Stimulated activated CD8-positive, alpha-beta memory T cell treated with anti-CD3 and anti-CD28 coated beads, Interleukin-12 subunit alpha, Interleukin-12 subunit beta, amount 100 ng/mL, for 4 hours (primary cell): ENCODE measurements at places on chromosomes 2 and 18.
A peak's percentile ranks its signal among the peaks of the same experiment; 100 is the strongest.

DNA sequence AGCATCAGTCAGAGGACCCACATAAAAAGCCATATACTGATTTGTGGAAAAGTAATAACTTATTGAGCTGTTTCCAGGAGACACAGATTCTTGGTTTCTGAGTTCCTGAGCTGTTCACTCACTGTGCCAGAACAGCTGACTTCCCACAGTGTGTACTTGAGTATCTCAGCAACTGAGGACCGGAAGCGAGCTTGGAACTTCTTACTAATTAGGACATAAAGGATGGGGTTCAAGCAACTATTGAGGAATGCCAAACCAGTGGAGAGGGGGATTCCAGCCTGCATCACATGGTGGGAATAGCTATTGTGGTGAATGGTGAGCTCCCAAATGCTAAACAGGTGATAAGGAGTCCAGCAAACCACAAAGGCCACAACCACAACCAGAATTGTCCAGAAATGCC, 16.4 kb downstream of the EEF1B2 start:
- no peak for DNase-seq

- DNase-seq = peak; percentile 38
Observed at GRCh38 chr18:11937874-11938478, 29.9 kb upstream of the MPPE1 start.

GRCh38 chr2:7844414-7844965, 837.4 kb upstream of the ID2 start:
- no peak for DNase-seq

GRCh38 chr2:21412944-21413443, 289.2 kb downstream of the TDRD15 start:
- DNase-seq = no peak

DNA sequence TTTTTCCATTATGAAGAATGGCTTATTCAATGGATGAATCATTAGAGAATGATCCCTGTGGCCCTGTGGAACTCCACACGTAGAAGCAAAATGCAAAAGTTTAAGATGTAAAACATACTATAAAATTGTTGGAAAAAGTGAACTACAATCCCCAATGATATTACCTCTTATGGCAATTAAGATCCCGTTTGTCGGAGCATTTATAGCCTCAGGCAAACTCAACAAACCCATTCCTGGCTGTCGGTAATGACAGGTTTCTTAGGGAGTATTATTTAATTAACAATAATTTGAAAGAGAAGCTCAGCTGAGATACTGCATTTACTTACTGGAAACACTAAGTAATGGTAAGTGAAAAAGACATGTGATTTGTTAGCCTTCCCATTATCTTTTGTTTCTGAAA, 138.3 kb downstream of the CDH20 start:
- DNase-seq = no peak

DNA sequence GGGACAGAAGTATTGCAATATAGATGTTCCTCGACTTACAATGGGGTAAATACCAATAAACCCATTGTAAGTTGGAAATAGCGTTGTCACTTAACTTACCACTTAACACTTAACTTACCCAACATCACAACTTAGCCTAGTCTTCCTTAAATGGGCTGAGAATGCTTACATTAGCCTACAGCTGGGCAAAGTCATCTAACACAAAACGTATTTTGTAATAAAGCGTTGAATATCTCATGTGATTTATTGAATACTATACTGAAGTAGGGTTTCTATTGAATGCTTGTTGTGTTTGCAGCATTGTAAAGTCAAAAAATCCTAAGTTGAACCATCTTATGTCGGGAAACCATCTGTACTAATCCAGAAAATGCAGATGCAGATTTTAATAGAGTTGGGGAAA, 23.6 kb downstream of the IL1R2 start:
- no peak for DNase-seq

- DNase-seq = no peak
Observed at GRCh38 chr18:46720521-46720920, 36.3 kb downstream of the ST8SIA5 start.

DNA sequence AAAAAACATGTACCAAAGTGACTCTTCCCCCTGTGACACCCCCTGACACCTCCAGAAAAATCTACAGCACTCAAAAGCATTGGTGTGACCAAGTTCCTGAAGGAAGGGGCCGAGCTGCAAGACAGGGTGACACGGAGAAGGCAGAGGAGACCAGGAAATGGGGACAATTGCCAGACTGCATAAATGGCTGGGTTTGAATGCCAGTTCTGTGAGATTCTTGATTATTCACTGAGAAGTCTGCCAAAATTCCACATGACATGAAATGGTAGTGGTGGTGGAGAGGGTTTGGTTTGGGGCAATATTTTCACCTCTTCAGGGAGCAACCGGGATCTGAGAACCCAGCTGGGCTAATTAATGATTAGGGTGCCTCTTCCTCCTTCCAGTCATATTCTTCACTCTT, 178.5 kb downstream of the ARL4C start:
- no peak for DNase-seq

- no peak for DNase-seq
Observed at GRCh38 chr18:74234326-74235171, 57.2 kb downstream of the CYB5A start.

DNA sequence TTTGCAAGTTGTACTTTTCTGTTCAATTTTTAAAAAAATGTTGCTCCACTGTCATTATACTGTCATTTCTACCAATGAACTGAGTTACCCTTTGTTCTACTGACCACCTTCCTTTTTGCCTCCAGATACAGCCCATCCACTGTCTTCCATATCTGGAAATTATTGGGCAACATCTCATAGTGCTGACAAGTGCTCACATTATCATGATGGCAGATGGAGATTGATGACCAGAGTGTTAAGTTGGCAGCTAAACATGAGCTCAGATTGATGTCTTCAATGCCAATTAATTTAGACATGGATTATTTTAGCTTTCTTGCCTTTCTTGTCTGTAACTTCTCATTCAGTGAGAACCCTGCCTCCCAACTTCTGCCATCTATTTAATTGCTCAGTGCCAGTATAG, 76.6 kb downstream of the KIAA1328 start:
- no peak for DNase-seq

DNA sequence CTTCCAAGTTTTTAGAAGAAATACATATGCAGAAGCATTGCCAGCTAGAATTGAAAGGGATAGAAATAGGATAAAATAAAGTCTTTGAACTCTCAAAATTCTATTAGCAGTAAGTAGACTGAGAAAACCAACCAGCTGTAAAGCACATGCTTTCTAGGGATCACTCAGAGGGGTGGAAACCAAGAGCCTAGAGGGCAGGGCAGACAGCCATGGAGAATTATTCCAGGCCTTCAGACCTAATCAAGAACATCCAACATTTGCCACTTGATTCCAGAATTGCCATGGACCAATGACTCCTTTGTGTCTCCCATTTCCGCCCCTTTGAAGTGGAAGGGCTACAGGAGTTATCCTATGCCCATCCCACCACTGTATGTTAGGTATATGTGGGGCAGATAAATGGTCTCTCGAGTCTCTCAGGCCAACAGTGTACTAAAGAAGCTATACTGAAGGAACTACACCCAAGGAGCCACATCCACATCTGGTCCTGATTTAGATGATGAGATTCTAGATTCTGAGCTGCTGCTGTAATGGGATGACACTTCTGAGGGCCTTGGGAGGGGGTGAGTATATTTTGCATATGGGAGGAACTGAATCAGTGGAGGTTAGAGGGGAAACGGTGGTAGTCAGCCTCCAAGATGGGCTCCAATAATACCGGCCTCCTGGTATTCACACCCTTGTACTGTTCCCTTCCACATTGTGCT, 4.0 kb downstream of the FARSB start:
- no peak for DNase-seq

GRCh38 chr2:172323256-172323655, 104.1 kb upstream of the ITGA6 start:
- no peak for DNase-seq

GRCh38 chr2:70161069-70161534, 29.7 kb downstream of the C2orf42 start:
- no peak for DNase-seq

DNA sequence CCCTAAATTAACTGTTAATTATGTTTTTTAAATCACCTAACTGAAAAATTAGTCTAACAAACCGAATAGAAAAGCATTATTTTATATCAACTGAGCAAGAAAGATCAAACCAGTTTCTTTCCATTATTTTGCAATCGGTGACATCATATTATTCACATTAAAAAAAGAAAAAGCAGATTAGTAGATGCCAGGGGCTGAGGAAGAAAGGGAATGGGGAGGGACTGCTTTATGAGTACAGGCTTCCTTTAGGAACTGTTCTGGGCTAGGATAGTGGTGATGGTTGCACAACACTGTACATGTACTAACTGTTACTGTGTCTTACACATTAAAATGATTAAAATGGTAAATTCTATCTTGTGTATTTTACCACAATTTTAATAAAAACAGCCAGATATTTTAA, 59.3 kb downstream of the COBLL1 start:
- DNase-seq = no peak

DNA sequence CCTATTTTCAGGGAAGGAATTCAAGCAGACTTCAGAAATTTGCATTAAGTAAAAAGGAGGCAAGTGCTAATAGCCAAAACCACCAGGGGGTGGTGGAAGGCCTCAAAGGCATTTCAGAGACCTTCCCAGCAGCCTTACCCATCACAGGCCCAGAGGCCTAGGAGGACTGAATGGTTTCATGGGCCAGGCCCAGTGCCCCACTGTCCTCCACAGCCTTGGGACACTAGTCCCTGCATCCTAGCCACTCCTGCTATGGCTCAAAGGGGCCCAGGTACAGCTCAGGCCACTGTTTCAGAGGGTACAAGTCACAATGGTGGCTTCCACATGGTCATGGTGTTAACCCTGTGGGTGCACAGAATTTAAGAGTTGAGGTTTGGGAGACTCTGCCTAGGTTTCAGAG, 58.6 kb upstream of the CHAC2 start:
- DNase-seq = no peak

- DNase-seq = no peak
Observed at GRCh38 chr2:208781166-208781565, 374.6 kb downstream of the PTH2R start.

DNA sequence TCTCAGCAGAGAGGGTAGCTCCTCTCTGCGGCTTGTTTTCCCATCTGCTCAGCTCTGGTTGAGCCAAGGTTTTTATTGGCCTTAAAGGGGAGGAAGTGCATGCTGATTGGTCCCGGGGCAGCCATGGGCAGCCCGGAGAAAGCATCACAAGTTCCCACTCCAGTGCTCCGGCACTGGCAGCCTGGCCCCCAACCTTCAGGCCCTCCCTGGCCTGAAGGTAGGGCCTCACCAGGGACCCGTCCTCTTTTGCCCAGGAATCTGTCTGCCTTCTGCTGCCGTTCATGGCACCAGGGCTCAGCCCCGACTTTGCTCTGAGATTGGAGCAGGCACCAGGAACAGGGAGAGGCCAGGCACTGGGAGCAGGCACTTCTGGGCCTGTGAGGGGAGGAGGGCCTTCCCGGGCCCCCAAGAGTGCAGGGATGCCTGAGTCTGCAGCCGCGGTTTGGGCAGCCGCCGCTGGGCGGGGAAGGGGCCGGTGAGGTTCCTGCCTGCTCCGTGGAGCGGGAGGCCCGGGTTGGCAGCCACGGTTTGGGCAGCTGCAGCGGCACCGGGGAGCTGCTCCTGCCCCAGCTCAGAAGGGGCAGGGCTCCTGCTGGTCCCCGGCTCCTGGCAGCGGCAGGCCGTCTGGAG, 17.5 kb upstream of the ILKAP start:
- no peak for DNase-seq

GRCh38 chr2:23485841-23486683, 101.1 kb downstream of the KLHL29 start:
- DNase-seq = no peak

DNA sequence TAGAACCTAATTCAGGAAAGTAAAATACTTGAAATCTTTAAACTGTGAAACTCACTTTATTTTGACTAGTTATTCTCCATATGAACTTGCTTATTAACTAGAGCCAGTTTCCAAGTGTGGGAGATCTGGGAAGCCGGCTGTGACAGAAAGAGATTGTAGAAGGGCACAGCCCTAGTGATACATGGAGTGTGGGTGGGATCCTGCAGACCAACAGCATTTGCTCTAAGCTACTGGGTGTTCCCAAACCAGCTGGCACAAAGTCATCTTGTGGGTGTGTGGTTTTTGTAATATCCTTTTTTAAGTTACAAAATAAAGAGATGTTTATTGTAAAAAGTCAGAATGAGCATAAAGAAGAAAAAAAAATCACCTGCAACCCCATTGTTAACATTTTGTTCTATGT, 3.4 kb downstream of the DUSP19 start:
- no peak for DNase-seq

DNA sequence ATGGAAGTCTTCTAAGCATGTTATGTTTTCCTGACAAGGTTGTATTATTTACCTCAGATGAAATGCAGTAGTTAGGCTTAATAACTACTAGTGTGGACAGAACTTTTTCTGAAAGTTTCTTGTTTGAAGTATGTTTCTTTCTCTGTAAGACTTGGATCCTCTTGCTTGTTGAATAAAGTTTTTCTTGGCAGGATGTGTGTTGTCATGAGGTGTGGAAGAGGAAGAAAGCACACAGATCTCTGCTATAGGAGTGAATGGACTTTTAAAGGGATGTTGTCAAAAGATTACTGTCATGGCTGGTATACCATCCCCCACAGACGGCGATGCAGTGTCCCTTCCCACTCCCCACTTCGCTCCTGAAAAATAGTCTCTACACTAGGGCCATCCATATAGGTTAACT, 2.6 kb downstream of the CAB39 start:
- DNase-seq = no peak

DNA sequence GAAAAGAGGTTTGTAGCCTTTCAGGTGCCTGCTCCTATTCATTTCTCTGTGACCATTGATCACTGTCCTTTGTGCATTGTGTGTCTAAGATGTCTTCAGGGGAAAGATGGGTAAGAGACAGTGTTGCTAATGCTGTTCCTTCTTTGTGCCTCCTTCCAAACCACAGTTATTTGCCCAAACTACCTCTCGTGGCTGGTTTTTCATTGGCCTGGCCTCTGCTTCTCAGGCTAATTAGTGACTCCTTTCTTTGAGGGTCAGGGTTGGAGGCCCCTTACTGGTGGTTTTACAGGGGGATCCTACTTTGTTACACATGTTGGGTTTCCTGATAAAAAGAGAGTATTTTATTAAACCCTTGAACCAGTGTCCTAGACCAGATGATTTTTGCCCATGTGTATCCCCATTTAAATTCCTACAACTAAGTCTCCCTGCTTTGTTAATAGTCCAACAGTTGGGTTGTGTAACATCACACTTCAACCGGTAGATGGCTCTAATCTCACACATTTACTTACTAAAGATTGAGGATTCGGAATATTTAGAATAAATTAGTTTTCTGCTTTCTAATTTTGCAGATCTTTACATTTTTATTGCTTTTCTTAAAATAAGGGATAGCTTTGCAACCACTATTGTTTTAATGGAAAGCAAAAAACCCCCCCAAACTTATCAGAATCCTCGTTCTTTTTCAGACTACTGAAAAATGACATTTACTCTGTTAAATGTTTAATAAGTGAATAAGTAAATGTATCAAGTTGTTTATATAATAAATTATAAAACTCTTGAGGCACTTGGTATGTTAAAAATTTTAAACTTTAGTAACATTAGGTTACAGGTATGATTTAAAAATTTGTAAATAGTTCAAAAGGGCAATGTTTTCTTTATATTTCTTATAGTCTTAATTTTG, 2.4 kb downstream of the MARS2 start:
- no peak for DNase-seq
